WTC11 (cell line): ENCODE measurements at places on chromosomes 5 and 9.

DNA sequence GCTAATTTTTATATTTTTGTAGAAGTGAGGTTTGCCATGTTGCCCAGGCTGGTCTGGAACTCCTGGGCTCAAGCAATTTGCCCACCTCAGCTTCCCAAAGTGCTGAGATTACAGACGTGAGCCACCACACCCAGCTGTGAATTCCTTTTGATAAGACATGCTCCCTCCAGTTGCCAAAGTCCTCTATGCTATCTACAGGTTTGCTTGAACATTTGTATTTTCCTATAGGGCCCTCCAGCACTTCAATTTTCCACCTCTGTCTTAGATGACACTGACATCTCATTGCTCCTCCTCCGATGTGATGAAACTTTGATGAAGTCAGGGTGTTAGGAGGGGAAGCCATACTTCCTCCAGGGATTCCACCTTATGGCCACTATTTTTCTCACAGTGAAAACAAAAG is 25.2 kb upstream of the CTSV start:
- no peak for DNase-seq

GRCh38 chr9:101582553-101582952 is 12.2 kb downstream of the PPP3R2 start:
- DNase-seq: no peak

GRCh38 chr5:57950616-57951228 is 468.1 kb upstream of the ACTBL2 start:
- no peak for DNase-seq

DNA sequence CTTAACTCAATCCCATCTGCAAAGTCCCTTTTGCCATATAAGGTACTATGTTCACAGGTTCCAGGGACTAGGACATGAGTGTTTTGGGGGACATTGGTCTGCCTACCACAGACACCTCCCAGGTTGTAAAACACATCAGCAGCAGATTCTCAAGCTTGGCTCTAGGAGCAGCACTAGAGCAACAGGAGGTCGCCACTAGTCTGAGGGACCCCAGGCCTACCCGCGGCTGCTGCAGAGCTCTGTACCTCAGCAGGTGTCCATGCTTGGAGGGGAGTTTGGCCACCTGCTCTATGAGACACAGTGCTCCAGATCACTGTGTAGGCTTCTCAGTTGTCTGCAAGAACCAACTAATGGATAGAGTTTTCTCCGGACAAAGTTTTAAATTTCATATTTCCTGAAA is 262.2 kb upstream of the ARRDC3 start:
- no peak for DNase-seq

DNA sequence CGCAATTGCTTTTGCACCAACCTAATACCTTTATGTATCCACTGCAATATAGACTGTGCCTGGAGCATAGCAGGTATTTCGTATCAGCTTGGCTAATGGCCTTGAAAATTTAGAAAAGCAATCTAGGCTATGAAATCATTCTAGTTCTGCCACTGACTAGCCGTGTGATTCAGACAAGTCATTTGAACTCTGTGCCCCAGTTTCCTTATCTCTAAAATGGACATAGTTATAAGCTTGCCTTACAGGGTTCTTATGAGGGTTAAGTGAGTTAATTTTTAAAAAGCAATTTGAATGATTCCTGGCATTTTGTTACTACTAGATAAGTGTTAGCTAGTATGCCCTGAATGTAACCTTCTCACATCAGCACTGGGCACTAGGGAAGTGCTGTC is 80.5 kb upstream of the PUM3 start:
- DNase-seq: no peak

GRCh38 chr5:131386779-131387178 is 122.9 kb downstream of the CDC42SE2 start:
- no peak for DNase-seq

DNA sequence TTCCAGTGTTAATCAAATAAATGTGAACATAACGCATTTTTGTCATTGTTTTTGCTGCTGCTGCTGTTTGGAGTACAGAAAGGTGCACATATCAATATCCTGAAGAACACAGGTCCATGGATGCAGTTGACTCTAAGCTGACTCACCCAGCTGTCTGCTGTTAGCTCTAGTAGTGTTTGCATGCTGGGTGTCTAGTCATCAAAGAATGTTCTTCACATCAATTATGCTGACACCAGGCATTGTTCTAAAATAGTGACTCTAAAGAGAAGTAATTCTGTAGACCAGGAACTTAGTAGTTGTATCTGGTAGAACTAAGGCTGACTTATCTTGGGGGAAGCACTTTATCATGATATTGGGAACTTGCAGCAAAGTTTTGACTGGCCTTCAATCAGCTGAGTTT is 55.7 kb upstream of the DPYSL3 start:
- DNase-seq: no peak

DNA sequence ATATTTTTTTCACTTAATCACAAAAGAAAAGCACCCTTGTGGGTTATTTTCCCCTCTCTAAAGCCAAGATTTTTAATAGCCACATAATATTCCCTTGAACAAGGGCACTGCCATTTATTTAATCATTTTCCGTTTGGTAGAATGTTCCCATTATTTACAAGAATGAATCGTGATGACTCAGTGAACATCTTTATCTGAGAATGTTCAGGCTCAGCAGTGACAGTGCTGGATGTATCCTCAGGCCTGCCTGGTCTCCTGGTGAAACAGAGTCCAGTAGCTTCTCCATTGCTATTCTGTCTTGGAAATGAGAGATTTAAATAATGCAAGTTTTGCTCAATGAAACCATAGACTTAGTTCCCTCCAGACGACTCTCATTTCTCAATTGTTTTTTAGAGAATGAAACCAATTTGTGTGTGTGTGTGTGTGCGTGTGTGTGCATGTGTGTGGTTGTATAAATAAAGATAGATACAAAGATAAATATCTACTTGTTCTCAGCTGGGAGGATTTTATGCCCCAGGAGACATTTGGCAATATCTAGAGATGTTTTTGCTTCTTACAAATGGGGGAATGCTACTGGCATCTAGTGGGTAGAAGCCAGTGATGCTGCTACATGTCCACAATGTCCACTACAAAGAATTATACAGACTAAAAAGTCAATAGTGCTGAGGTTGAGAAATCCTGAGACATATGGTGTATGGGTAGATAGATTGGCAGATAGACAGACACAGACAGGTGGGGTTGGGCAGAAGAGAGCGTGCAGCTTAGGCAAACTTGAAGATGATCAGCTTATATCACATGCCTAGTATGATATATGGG is 55.0 kb downstream of the PAPPA start:
- DNase-seq: no peak

- no peak for DNase-seq
Observed at GRCh38 chr9:77599492-77599891, 48.6 kb downstream of the GNA14 start.

GRCh38 chr9:77000330-77000729 is 19.1 kb upstream of the FOXB2 start:
- no peak for DNase-seq

DNA sequence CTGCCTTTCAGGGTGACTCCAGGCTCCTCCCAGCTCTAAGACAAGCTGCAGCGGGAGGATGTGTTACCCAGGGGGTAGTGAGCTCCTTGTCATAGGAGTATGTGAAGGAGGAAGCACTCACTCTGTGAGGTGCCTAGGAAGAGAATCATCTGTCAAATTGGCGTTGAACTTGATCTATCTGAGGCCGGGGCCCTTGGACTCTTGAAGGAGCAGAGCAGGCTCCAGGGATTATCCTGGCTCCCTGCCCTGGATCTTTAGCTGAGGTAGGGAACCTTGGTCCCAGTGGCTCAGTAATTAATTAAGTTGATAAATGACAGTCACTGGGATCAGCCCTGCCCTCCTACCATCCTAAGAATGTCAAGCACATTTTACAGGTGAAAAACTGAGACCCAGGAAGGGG is 15.5 kb downstream of the ADGRD2 start:
- no peak for DNase-seq

- DNase-seq: peak; percentile 39
Observed at GRCh38 chr9:96020792-96021550, 145.5 kb downstream of the ERCC6L2 start.

- DNase-seq: peak; percentile 62
Observed at GRCh38 chr5:53479590-53480415, 626 bp upstream of the FST start.

GRCh38 chr9:119332522-119332921 is 36.7 kb downstream of the BRINP1 start:
- no peak for DNase-seq

GRCh38 chr5:111830333-111830732 is 73.3 kb upstream of the NREP start:
- no peak for DNase-seq

GRCh38 chr9:124660341-124660801 is 110.7 kb downstream of the NR6A1 start:
- DNase-seq: no peak

GRCh38 chr5:68949256-68949655 is 144.6 kb upstream of the SLC30A5 start:
- no peak for DNase-seq

DNA sequence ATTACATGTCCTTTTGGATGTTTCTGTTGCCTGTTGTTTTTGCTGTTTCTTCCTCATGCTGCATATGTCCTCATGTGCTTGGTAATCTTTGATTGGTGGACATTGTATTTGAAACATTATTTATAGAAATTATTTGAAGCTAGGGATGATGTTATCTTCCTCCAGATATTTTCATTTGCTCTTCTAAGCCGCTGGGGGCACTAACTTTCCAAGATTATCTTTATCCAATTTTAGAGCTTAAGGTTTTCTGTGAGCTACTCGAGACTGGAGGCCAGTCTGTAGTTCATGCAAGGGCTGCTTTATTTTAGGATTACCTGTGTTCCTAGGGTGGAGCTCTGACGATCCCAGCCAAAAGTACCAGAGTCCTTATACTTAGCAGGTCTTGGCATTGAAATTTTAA is 40.9 kb downstream of the STX17 start:
- DNase-seq: no peak

DNA sequence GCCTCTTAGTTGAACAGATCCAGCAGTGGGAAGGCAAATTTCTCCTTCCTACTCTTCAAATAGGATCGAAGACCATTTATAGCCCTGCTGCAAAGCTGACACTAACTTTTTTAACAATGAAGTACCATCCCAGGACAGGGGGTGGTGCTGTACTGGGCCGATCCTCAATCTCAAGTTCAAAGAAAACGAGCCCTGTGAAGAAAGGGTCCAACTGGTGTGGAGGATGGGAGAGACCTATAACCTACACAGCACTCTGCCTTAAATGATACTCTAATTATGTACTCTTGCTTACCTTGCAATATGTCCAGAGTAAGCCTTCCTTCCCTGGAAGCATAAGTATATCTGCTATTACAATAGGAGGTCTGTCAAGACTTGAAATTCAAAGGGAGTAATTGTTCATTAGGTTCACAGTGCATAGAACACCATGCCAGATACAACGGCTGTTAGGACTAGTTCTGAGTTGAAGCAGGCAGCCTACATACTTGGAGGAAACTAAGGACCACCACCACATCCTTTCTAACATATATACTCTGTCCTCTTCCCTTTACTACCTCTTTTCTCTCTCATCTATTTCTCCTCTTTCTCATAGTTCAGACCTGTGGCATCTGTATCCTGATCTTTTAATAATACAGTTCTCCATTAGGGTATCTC is 6.2 kb downstream of the ETF1 start:
- peak; percentile 17 for DNase-seq

DNA sequence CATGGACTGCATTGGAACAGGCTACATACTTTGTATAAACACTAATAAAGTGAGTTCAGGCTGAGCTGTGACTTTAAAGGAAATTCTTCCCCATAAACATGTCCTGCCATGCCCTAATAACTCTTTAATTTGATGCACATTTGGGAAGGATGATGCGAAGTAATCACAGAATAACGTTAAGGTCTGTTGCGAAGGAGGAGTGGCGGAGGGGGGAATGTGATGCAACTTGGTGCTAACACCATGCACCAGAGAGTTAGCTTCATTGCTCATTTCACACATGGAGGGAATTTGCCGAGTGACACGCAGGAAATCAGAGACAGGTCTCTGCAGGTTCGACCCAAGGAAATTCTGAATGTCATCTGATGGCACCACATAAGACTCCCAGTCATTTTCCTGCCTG is 32.9 kb downstream of the SLIT3 start:
- no peak for DNase-seq

- DNase-seq: no peak
Observed at GRCh38 chr5:68296895-68297294, 81.3 kb downstream of the PIK3R1 start.

- DNase-seq: no peak
Observed at GRCh38 chr9:109894473-109894872, 114.5 kb downstream of the PALM2AKAP2 start.

DNA sequence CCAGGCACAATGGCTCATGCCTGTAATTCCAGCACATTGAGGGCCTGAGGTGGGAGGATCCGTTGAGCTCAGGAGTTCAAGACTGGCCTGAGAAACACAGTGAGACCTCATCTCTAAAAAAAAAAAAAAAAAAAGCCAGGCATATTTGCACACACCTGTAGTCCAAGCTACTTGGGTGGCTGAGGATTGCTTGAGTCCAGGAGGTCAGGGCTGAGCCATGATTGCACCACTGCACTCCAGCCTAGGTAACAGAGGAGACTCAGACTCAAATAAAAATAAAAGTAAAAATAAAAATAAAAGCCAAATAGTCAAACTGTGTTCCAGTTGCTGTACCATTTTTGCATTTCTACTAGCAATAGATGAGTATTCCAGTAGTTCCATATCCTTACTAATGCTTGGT is 616.0 kb downstream of the KIF4B start:
- no peak for DNase-seq

GRCh38 chr5:142239394-142240159 is 85.2 kb downstream of the SPRY4 start:
- no peak for DNase-seq

DNA sequence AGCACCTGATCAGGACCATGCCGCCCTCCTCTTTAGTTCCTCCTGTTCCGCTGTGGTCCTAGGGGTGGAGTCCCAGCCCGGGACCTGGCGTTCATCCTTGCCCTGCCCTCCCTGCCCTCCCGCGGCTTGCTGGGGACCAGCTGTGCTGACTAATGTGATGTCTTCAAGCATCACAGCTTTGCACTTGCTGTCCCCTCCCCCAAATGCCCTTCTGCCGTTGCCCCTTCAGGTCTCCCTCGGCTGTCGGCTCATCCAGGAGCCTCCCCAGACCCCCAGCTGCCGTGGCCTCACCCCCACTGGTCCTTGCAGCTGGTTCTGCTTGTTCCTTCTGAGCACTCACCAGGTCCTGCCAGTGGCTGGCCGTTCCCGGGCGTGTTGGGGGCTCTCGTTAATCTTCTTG is 19.9 kb downstream of the RXRA start:
- no peak for DNase-seq

DNA sequence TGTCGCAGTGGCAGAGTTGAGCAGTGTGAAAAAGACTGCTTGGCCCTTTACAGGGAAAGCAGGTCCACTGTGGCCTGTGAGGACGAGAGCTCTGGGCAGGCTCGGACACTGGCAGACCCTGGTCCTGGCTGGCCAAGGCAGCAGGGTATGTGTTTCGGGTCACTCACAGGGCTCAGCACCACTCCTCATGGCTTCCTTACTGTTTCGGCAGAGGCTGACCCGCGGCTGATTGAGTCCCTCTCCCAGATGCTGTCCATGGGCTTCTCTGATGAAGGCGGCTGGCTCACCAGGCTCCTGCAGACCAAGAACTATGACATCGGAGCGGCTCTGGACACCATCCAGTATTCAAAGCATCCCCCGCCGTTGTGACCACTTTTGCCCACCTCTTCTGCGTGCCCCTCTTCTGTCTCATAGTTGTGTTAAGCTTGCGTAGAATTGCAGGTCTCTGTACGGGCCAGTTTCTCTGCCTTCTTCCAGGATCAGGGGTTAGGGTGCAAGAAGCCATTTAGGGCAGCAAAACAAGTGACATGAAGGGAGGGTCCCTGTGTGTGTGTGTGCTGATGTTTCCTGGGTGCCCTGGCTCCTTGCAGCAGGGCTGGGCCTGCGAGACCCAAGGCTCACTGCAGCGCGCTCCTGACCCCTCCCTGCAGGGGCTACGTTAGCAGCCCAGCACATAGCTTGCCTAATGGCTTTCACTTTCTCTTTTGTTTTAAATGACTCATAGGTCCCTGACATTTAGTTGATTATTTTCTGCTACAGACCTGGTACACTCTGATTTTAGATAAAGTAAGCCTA is 15.7 kb downstream of the SQSTM1 start:
- no peak for DNase-seq
